ENCODE measurements at places on chromosomes 3 and 15.
A peak's percentile ranks its signal among the peaks of the same experiment; 100 is the strongest.

DNA sequence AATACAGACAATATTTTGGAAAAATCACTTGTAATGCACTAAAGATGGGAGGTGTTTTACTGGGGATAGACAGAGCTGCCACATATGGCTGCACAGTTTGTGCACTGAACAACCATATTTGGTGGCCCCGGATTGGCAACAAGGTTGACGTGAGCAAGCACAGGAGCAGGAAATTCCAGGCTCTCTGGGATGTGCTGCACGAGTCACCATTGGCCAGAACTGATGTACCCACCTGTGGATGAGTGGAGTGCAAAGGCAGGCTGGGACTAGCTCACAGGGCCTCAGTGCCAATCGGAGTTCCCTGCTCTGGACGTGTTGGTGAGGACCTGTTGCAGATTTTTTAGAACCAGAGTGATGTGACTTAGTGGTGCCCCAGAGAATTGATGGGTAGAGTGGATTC, 42.0 kb upstream of the SCAANT1 start:
- DNase-seq = no peak

- DNase-seq = peak; percentile 26
These were observed 30.5 kb downstream of the RFTN1 start for GRCh38 chr3:16482770-16483531.

- no peak for DNase-seq
These were observed 12.3 kb upstream of the P2RY14 start for GRCh38 chr3:151290673-151291072.

- DNase-seq = no peak
These were observed 41.2 kb downstream of the PARP15 start for GRCh38 chr3:122618614-122619013.

GRCh38 chr15:39730552-39730951, 52.1 kb downstream of the FSIP1 start:
- no peak for DNase-seq

- no peak for DNase-seq
These were observed 1.0 kb downstream of the RASL12 start for GRCh38 chr15:65066635-65067316.

- no peak for DNase-seq
These were observed 95.4 kb downstream of the FEZF2 start for GRCh38 chr3:62277986-62278385.

- no peak for DNase-seq
These were observed 71.6 kb downstream of the FLNB start for GRCh38 chr3:58079773-58080172.

GRCh38 chr3:13282986-13283876, 136.9 kb downstream of the NUP210 start:
- DNase-seq = no peak

DNA sequence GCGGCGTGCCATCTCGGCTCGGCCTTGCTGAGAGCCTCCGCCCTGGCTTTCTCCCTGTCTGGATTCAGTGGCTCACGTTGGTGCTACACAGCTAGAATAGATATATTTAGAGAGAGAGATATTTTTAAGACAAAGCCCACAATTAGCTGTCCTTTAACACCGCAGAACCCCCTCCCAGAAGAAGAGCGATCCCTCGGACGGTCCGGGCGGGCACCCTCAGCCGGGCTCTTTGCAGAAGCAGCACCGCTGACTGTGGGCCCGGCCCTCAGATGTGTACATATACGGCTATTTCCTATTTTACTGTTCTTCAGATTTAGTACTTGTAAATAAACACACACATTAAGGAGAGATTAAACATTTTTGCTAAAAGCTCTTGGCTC, 54.1 kb downstream of the PLXNA1 start:
- DNase-seq = no peak

GRCh38 chr3:32946973-32947788, 4.3 kb upstream of the CCR4 start:
- no peak for DNase-seq

DNA sequence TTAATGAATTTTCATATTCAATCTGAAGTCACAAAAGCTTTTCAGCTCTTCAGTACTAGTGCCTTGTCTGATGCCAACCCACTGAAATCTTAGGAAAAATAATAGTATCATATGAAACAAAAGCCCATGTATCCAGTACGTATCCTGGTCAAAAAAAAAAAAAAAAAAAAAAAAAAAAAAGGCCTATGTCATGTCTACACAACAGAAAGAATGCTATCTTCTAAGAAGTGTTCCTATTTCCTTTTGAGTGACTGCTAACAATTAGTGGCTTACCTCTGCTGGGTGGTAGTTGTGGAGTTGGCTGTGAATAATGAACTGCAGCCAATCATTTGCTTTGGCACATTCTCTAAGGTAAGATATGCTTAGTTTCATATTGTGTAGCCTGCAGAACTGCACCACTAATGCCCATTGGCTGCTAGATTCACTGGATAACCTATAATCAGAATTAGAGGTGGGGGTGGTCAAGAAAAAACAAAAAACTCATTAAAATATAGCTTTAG, 59.6 kb downstream of the EIF3J start:
- no peak for DNase-seq

- no peak for DNase-seq
These were observed 368.7 kb upstream of the ARHGEF26 start for GRCh38 chr3:153752405-153753027.

DNA sequence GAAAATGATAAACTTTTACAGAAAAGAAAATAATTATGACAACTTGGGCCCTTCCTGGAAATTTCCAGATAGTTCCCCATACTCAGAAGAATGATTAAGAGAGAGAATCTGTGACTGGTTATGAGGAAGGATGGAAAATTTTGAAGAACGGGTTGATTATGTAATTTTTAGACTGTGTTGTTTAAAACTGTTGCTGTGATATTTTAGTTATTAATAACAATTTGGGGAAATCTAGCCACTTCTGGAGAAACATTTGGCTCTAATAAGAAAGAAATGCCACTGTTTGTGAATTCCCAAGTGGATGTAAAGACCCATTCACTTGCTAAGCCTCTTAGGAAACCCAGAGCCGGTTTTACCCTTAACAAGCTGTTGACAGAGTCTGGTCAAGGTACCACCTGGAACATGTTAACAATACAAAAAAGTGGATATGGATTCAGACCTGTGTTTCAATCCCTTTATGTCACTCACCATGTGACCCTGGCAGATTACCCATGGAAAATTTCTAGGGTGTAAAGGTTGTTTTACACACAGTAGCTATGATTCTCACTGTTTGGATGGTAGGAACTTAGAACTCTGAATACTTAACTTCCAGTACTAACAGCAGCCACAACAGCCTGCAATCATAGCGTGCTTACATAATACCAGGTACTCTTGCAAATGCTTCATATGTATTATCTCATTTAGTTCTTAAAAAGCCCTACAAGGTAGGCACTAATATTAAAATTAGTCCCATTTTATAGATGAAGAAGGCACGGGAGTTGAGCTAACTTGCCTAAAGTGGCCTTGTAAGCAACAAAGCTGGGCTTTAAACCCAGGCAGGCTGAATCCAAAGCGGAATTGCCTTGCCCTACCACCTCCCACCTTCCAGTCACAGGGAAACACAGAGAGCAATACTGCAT, 32.0 kb downstream of the ZBTB38 start:
- DNase-seq = no peak

DNA sequence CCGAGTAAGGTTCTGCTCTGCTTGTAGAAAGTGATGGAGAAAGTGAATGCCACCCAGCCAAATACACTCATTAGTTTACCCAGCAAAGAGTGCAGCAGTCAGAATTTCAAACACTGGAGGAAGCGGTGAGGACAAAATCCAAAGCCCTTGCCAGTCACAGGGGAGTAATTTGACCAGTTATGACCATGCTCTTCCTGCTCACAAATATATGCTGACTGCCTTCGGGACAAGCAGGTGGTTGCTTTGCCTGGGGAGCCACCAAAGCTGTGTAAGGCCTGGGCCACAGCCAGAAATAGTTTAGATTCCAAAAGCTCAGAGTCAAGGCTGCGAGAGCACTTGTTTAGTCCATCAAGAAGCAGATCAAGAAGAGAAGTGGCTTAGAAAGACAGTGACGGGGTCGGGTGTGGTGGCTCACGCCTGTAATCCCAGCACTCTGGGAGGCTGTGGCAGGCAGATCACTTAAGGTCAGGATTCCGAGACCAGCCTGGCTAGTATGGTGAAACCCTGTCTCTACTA, 51.0 kb upstream of the ATP13A3 start:
- DNase-seq = no peak

DNA sequence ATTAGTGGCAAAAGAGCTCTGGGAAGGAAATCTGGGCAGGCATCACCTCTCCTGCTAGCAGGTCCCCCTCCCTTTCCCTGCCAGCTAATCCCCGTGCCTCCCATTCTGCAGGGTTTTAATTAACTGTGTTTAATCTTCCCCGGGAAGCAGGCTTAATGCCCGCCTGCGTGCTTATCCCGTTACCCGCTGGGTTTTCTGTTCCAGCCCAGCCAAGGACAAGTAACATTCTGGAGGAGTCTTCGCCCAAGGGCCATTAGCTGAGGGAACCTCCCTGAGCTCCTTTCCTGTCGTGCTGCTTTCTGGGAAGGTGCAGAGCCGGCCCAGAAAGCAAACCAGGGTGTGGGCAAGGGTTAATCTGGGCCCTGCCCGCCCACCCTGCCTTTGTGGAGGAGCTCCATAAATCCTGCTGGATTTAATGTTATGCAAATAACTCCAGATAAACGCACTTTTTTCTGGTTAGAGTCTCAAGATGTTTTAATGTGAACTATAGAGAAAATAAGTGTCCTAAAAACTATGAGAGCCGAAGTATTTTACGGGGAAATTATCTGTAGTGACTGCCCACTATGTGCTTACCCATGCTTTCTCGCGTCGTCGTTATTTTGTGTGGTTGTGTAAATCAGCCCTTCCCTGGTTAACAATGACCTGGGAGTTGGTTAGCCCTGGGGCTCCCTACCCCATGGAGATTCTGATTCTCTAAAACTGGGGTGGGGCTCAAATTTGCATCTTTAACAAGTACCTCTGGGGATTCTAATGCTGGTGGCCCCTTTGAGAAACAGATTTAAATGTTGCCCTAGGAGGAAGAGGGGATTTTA, 25.9 kb downstream of the TRIM71 start:
- DNase-seq = no peak

DNA sequence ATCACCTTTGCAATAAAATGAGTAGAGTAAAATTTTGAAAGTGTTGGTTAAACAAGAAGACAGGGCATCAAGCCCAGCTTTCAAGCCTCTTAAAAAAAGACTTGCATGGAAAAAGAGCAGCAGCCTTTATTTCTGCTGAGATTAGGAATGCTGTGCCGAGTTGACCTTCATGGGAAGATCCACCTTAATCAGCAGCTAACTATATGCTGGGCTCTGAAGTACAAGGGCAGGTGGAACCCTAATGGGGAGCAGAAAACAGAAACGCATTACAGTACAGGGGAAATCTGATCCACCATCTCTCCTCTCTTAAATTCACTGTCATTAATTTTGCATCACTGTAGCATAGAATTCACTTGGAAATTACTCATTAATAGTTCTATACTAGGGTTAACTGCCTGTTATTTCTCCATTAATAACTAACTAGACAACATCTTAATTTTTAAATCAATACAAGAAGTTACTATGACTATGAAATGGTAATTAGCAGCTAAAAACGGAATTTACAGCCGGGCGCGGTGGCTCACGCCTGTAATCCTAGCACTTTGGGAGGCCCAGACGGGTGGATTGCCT, 133.6 kb downstream of the GHSR start:
- no peak for DNase-seq

GRCh38 chr15:42101861-42102260, 7.5 kb upstream of the PLA2G4D start:
- DNase-seq = no peak

DNA sequence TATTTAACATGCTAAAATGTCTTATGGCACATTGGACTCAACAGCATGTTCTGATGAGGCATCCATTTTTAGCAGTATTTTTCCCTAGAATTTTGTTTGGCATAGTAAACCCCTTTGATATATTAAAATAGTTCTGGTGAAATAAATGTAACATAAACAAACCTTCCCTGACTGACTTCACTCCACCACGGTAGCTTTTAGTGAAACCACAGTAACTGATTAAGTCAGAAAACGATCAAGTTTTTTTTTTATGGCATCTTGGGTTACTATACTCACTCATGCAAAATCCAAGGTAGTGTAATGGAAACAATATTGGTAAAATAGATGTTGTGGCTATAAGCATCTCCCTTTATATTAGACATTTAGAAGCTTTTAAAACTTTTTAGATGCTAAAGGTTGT, 2.8 kb downstream of the SERP1 start:
- DNase-seq = no peak

- no peak for DNase-seq
These were observed 7.8 kb downstream of the ANAPC13 start for GRCh38 chr3:134477938-134478337.

DNA sequence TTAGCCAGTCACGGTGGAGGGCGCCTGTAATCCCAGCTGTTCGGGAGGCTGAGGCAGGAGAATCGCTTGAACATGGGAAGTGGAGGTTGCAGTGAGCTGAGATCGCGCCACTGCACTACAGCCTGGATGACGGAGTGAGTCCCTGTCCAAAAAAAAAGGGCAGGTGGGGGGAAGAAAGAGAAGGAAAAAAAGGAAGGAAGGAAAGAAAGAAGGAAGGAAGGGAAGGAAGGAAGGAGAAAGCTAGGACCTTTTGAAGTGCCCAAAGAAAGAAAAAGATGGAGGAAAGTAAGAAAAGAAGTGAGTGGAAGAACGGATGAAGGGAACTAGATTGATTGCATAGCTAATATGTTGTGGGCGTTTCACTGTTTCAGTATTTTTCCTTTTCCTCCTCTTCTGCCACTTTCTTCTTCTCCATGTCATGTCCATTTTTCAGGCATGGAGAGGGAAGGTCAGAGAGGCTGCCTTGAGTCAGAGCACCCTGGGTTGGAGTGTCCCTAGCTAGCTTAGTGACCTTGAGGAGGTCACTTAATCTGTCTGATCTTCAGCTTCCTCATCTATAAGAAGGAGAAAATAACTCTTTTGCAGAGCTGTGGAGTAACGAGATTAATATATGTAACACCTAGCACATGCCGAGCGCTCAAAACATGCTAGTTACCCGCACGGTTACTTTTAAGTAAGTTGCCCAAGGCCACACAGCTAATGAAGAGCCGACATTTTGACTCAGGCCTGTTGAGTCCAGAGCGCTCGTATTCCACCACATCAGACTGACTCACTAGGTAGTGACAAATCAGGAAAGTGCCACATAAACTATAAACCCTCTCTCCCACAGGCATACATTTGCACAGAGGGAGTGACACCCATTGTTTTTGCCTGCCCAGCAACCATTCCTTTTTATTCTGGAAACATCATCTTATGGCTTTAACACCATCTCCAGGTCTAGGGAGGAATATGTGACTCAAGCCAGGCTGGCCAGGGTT, 42.2 kb downstream of the BHLHE40 start:
- no peak for DNase-seq

DNA sequence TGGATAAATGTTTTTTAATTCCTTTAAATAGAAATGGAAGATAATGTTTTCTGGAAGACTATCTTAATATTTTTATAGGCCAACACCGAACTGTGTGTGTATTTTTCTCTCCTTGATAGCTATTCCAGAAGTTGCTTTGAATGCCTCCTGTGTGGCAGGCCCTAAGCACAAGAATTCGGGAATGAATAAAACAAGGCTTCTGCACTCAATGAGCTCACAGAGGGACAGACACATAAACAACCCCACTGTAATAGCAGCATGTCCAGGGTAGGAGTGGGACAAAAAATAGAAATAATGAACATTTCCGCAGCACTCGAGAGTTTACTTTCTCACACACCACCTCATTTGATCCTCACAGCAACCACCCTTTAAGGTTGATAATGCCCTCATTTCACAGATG, 18.0 kb downstream of the SRGAP3 start:
- no peak for DNase-seq
